RWPE2 (cell line): ENCODE measurements at places on chromosomes 5 and 9.

DNA sequence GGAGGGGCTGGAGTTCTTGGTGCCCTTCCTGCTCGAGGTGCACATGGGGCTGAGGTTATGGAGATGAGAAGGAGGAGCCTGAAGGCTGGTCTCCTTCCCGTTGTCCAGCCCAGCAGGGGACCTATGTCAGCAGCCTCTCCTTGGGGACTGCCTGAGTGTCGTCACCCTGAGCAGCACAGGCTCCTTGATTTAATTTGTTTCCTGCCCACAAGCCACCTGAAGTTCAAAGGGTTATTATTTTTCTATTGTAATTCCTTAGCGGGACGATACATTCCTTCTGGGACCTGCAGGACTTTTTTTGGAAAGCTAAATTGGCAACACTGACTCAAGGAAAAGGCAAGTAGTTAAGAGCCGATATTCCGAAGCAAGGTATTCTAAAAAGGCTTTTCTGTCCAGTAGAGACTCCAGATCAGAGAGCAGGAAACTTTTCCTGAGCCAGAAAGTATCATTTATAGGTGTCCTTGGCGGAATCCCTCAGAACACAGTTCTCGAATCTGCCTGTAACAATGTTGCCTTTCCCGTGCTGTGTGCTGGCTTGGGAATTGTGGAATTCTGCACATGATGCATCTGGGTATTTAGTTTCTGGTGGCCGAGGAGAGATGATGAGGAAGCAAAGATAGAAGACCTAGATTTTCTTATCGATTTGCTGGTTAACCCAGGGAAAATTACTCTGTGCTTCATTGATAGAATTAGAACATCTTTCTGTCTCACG lies 55.4 kb downstream of the ARHGAP26 start:
- no peak for DNase-seq

DNA sequence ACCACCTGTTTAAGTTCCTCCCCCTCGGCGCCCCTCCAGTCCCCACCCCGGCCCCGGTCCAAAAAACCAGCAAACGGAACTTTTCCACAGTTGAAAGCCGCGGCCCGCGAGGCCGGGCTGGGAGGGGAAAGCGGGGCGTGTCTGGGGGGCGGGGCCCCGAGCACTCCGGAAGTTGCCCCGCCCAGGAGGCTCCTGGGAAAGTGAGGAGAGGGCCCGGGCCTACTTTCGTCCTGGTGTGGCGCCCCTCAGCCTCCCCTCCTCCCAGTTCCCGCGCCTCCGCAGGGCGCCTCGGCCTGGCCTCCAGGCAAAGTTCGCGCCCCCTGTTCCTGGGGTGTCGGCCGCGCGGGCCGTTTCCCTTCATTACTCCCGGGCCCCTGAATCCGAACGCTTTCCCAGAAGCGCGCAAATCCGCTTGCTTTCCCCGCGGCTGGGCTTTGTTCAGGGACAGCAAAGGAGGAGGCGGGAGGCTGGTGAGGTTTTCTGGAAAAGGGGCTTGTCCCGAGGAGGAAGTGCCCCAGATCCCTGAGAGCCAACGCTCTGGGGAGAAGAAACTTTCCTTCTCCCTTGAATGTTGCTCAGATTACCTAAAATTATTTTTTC lies 4.5 kb upstream of the DMRT3 start:
- no peak for DNase-seq

- DNase-seq = no peak
Observed at GRCh38 chr9:91289244-91289643, 72.5 kb downstream of the AUH start.

- no peak for DNase-seq
Observed at GRCh38 chr5:176854164-176854563, 43.8 kb downstream of the UNC5A start.

GRCh38 chr9:126218359-126219125 lies 108.1 kb upstream of the MVB12B start:
- no peak for DNase-seq

DNA sequence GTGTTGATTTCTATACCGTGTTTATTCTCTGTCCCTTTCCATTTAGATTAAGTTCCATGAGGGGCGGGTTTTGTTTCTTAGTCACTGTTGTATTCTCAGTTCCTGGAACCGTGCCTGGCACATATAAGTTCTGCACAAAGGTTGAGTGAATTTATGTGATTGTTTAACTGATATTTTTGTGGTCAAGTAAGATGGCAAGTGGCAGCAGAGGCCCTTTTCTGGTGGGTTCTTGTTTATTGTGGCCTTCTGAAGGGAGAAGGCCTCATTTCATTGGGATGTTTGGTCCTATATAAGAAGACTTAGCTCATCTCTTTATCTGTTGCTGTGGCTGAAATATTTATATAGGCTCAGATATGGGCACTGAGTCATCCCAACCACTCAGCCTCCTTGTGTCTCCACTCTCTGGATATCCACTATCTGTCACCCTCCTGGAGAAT lies 262.5 kb downstream of the PSAT1 start:
- no peak for DNase-seq

DNA sequence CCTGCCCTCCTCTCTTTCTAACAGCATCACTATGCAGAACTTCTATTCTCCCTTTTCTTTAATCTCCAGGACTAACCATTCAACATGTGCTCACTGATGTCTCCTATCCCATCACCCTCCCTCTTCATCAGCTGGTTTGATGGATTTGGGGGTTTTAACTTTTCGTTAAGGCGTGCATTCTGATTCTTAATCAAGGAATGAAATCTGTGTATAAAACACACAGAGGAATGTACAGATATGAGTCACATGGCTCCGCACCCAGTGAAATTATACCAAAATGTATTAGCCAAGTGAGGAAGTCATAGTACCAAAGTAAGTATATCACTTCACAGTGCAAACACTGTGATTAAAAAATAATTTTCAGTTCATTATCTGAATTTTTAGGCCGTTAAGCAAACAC lies 35.2 kb downstream of the MARCHF11 start:
- no peak for DNase-seq
